Activated CD8-positive, alpha-beta T cell treated with anti-CD3 and anti-CD28 coated beads, Interleukin-2, amount 10 ng/mL, durations not matched to agents 7 days and 5 days (primary cell): ENCODE measurements at places on chromosomes 1 and 21. TPM values are rescaled to one million over a fixed set of nuclear protein-coding genes. Genes with fewer than 3 reads are reported as not detected.

Gene PALMD
- not detected for total RNA-seq

Gene MTARC1
- not detected for total RNA-seq

Gene KRTAP7-1
- not detected for total RNA-seq

Gene GPR25
- total RNA-seq: 0.39 TPM

Gene F13B
- total RNA-seq: not detected

Gene C1orf53
- 0.68 TPM for total RNA-seq

Gene SMYD3
- total RNA-seq: 22.7 TPM

Gene OR10J1
- not detected for total RNA-seq

Gene SLC16A4
- total RNA-seq: 0.26 TPM

Gene SPRR2F
- total RNA-seq: not detected

Gene DMRTA2
- total RNA-seq: not detected

Gene DCST1
- total RNA-seq: not detected

Gene CHD1L
- 63.2 TPM for total RNA-seq

Gene CHRNB2
- not detected for total RNA-seq

Gene PEX14
- total RNA-seq: 19.1 TPM

Gene FCRLA
- not detected for total RNA-seq
